ENCODE measurements at places on chromosomes 2 and 18. TPM values are rescaled to one million over a fixed set of nuclear protein-coding genes. Genes with fewer than 3 reads are reported as not detected.

DNA sequence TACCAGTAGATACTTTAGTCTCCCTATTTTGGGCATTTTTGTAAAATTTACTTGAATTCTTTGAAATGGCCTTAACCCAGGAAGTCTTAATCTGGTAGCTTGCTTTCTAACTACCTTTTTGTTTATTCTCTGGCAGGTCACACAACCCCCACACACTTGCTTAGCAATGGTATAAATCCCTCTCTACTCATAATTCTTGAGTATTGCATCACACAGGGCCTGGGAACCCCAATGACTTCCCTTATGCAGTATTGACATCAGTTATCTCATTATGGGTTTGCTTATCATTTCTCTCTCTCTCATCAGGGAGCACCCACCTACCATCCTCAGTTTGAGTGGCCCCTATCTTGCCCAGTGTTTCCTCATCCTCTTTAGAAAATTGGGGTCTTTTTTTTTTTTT is 207.1 kb downstream of the KCNS3 start:
- DNase-seq = no peak

- DNase-seq = no peak
Observed at GRCh38 chr2:197924483-197924882, 120.1 kb downstream of the PLCL1 start.

DNA sequence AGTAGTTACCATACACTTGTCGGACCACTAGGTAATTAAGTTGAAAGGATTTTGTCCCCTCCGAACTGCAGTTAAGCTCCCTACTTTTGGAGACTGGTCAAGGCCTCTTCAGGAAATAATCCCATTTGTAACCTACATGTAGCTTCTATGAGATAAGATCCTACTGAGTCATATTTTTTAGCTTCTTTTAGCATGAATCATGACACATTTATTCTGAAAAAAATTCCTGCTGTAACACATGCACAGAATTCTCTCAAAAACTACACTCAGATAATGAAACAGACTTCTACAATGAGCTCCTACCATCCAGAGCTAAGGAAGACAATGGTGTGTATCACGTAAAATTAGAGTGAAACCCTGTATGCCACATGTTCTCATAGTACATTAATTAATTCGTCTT is 100.7 kb upstream of the CCDC195 start:
- DNase-seq = peak; percentile 34

- DNase-seq = peak; percentile 85
Observed at GRCh38 chr18:3889803-3890202, 439.8 kb downstream of the TGIF1 start.

DNA sequence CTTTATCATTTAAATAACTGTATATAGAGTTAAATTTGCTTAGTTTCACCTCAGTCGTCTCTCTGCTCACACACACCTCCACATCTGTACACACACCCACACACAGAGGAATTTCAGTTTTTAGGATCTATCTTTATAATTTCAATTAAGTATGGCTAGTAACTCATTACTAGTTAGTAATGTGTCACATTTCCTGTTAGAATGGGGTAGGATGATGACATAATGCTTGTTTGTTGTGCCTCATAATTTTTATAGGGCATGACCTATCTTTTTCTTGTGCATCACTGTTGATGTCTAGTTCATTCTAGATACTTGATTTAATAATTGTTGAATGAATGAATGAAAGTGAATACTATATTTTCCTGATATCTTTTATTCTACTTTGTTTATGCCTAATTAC is 108.6 kb downstream of the AGPS start:
- DNase-seq = no peak

DNA sequence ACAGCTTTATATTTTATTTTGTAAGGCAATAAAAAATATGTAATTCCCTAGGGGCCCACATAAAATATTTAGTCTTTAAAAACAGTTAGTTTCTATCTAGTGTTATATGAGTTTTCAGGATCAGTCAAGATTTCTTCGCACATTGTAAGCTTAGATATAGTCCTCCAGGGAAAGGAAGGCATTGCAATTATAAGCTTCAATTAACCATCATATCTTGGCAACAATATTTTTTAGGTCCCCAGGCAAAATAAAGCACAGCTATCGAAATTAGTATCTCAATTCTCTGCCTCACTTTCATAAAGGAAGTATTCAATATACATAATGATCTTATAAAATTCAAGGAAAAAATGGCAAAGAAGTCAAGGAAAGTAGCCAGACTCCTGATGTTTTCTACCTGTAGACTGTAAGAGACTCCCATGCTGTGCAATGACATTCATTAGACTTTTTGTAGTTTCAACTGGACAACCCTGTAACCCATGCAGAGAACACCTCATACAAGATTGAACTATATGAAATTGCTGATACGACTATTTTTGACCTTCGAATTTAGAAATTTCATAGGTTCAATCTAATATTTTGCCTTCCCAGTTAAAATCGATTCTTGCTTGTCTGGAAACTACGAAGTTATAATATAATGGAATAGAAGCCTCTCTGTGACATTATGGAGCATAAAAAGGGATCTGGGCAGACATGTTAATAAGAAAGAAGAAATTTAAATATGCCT is 96.8 kb downstream of the UNC80 start:
- no peak for DNase-seq

GRCh38 chr2:208065476-208065875 is 40.1 kb upstream of the PLEKHM3 start:
- DNase-seq = peak; percentile 9

DNA sequence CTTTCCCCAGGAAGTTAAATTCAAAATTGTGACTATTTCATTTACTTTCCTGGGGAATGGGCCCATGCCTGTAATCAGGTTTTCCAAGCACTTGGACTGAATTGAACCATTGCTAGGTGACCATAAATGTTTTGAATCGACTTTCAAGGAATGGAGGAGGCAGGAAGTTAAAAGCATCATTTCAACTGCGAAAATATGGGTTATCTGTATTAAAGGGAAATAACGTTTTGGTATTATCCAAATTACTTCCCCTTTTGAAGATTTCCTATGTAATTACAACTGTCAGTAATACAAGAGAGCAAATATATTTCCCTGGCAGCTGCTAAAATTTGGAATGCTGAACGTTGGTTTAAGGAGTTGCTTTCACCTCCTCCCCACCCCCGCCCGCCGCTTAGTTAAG is 19.0 kb downstream of the PNO1 start:
- DNase-seq = no peak

- no peak for DNase-seq
Observed at GRCh38 chr18:58847383-58848071, 17.1 kb upstream of the ZNF532 start.

- DNase-seq = no peak
Observed at GRCh38 chr2:120465701-120465988, 119.7 kb downstream of the INHBB start.

DNA sequence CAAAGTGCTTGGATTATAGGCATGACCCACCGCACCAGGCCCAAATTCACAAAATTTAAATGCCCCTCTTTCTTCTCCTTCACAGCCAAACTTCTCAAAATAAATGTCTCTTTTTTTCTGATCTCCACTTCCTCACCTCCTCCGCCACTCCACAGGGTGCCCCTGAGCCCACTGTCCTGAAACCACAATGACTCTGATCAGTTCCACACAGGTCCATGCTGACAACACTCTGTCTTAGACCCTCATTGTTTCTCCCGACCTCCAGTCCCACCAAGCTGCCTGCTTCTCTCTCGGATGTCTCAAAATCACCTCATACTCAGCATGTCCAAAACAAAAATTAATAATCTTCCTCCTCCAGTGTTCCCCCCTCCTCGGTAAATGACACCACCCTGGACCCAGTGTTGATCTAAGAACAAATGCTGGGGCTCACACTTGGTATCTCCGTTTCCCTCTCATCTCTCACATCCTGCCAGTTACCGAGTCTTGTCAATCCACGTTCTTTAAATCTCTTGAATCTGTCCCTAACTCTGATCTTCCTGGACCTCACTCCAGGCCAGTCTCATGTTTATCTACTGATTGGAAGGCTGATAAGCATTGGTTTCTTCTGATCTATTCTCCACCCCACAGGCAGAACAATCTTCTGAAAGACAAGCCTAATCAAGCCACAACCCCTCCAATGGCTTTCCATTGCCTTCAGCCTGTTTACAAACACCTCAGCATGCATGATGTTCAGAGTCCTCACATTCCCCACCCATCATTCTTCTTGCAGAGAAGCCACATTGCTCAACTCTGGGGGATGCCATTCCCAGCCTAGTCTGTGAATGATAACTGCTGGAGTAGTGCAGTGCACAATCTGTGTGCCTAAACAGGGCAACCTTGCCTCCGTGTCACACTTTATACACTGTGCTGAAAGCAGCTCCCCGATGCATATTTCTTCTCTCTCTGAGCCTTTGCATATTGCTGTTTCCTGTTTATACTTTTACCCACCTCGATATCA is 12.4 kb upstream of the ANKRD44 start:
- DNase-seq = no peak

GRCh38 chr2:157698430-157698829 is 69.8 kb upstream of the ACVR1C start:
- DNase-seq = no peak

GRCh38 chr2:151974988-151975387 is 123.9 kb downstream of the CACNB4 start:
- DNase-seq = no peak

DNA sequence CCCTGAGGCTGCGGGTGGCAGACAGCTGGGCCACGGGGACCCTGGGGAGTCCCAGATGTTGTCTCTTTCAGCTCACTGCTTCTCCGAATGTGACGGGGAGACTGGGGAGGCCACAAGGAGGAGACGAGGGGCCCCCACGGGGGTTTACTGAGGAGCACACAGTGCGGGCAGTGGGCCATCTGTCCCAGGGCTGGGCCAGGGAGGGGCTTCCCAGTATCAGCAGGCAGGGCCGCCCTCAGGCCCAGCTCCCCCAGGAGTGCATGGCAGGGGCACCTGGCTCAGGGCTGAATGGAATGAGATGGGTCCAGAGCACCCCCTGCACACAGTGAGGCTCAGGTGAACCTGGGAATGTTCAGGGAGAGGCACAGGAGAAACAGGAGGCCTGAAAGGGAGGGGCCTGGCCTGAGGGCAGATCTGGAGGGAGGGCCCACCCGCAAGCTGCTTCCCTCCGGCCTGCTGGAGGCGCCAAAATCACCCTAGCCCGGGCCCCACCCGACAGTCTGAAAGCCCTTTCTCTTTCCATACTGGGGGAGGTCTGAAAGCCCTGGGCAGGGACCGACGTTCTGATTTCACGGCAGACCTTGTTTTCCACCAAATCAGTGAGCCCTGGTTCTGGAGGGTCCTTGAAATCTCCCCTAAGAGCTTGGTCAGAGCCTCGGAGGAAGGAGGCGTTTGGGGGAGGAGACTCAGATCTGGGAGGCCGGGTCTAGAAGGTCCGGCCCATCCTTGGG is 35.5 kb upstream of the PTMA start:
- DNase-seq = peak; percentile 71

DNA sequence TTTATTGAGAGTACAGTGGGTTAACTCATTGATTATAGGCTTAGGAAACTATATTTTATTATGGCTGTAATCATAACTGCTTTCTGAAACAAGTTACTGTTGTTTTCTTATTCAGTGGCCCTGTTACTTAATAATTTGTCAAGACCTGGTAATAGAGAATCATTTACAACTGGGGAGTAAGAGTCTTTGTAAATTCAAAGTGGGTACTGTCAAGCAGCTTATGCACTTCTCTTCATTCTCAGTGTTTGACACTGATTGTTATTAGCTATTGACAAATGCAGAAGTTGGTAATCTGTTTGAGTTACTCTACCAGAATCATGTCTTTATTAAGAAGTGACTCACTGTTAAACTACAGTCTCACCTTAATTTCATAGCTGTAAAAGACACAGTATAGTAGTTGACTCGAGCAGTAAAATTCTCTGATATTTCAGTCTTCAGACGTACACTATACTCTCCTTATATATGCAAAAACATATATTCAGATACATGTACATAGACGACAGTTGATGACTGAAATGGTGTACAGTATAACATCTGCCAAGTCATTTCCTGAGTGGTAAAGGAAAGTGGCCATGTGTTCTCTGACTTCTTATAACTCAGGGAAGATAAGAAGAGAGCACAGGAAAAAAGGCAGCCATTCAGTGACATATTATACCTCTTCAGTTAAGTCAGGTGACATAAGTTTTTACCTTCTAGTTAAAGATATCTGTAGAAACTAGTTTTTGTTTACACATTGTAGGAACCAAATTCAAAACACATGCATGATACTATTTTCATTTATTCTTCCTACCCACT is 36.0 kb upstream of the TTC27 start:
- peak; percentile 36 for DNase-seq

DNA sequence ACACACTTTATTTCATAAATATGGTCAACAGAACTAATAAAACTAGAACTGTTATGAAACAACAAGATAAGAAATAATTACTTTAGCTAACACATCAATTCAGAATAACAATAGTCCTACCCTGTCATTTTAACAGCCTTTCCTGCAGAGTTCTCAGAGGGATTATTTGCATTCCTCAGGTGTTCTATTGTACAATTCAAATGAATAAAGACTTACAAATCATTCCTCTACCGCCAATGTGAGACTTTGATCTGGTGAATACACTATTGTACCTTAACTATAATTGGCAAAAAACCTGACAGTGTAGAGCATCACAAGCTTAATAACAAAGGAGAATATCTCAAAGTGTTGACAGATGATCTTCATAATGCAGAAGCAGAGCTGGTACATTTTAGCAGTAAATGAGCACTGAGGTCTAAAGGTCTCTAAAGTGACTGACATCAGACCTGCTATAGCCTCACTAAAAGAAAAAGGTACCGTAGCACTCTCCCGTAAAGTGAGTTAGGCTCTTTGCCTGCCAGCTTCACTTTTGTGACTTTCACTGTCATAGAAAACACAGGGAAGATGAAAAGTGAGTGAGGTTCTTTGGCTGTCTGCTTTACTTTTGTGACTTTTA is 118.8 kb upstream of the SP3 start:
- DNase-seq = no peak

- DNase-seq = no peak
Observed at GRCh38 chr2:219467736-219468075, 31.0 kb upstream of the GMPPA start.

DNA sequence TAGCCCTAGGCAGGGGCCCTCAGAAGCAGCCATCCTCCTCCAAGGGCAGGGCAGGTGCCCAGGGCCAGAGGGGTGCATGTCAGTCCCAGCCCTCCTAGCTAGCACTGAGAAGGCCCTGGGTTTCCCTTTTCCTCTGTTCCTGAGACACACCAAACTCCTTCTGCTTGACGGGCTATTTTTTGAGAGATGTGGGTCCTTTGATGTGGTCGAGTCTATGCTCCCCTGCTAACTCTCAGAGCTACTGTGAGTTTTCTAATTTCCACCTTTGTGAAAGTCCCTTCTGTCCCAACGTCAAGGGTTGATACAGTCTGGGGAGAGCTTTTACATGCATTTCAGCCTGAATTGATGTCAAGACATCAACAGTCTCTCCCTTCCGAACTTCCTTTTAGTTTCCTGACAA is 51.4 kb downstream of the TRPM8 start:
- DNase-seq = no peak

The HOXD1 gene
- total RNA-seq = 3.0 TPM

The INPP5D gene
- not detected for total RNA-seq

The HYCC2 gene
- 4.5 TPM for total RNA-seq

The GULP1 gene
- 25.9 TPM for total RNA-seq

The MAP3K20 gene
- 27.7 TPM for total RNA-seq

The CCDC74B gene
- total RNA-seq = 33.7 TPM

The CDH20 gene
- not detected for total RNA-seq

The KYNU gene
- 11.7 TPM for total RNA-seq

The HRH4 gene
- total RNA-seq = 0.06 TPM

Data from Daoy (cell line).